ENCODE measurements at places on chromosomes 4 and X.

DNA sequence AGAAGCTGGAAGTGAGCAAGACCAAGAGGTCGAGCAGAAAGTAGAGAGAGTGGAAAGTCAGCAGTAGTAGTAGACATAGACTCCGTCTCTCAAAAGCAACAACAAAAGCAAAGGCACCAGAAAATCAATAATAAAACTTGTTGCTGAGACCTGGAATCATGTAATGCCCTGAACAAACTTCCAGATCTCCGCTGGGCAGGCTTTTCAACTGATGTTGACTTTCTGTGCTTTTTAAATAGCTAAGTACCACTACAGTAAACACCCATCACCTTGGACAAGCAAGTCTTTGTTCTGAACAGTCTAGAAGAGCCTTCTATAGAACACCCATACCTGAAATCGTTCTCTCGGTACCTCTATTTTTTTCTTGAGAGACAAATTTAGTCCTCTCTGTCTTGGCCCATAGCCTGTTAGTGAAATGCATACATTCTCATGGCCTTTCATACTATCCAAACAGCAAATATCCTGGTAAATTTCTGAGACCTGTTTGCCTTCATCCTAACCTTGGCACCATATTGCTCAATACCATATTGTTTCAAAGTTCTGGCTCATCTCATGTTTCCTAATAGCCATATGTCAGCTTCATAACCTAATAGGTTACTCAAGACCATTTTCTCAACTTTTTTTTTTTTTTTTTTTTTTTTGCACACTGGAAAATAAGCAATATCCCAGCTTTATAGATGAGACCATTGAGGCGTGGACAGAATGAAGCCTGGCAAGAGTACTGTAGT, 200.6 kb upstream of the RBPJ start:
- DNase-seq = no peak

- DNase-seq = no peak
Observed at GRCh38 chrX:75278991-75279390, 5.1 kb downstream of the UPRT start.

GRCh38 chr4:10031668-10032590, 10.6 kb upstream of the SLC2A9 start:
- no peak for DNase-seq

GRCh38 chrX:112341598-112341997, 259.0 kb upstream of the TRPC5 start:
- DNase-seq = no peak

GRCh38 chrX:13128104-13128503, 83.7 kb upstream of the FAM9C start:
- no peak for DNase-seq

GRCh38 chr4:154471526-154472331, 19.9 kb downstream of the DCHS2 start:
- DNase-seq = no peak

Measured in activated CD4-positive, alpha-beta T cell treated with anti-CD3 and anti-CD28 coated beads, Interleukin-2, amount 50 U/mL, for 48 hours (primary cell).